Stimulated activated CD4-positive, alpha-beta T cell treated with anti-CD3 and anti-CD28 coated beads, Interleukin-2, amount 100 ng/mL, for 24 hours (primary cell): ENCODE measurements at places on chromosomes 3 and 15.

- no peak for DNase-seq
These were observed 11.4 kb downstream of the KLF15 start for GRCh38 chr3:126345641-126346460.

- no peak for DNase-seq
These were observed 695 bp downstream of the METTL6 start for GRCh38 chr3:15426579-15427118.

GRCh38 chr3:72388117-72388516, 460.1 kb downstream of the SHQ1 start:
- no peak for DNase-seq

DNA sequence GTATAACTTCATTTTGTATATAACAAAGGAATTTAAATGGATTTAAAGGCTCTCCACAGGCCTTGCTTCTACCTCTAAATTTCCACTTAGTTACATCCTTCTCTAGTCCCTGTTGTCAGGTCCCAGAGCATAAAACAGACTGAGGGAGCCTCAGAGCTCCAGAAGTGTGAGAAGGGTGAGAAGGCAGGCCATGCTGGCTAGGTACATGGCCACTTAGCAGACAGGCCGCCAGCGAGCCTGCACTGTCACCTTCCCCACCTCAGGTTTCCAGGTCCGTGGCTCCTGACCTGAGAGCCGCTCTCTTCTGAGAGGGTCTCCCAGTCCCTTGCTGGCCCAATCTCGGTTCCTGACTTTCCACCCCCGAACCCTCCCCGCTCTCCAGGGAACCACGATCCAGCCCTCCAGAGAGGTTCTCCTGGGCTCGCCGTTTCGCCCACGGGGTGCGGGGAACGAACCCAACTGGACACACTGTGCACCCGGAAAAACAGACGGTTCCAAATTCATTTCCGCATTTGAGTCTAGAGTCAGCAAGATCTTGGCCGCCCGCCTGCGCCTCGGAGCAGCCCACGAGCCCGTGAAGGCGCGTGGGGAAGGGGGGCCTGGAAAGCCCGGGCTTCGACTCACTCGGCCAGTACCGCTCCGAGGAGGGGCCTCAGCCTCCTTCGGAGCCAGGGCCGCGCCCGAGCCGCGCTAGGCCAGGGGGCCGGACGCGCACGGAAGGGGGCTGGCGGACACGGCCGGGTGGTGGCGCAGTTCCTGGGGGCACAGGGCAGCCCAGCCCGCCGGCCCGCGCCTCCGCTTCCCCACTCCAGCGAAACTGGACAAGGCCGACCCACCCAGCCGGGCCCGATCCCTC, 16.7 kb upstream of the SOX2 start:
- no peak for DNase-seq

DNA sequence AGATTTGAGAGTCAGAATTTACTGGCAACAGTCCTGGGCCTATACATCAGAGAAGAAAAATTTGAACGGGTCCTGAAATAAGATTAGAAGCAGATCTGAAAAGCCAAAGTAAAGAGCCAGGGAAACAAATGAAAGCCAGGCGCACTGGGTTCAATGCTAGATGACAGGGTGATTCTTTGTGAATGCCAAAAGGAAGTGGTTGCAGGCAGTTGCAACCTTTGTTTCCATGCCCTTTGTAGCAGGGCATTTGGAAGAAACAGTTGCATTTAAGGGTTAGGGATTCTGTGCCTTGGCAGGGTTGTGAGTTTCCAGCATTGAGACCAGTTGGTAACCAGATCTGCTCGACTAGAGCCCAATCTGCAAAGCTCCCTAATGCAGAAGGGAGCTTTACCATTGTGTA, 36.4 kb upstream of the MTHFS start:
- DNase-seq: no peak

- no peak for DNase-seq
These were observed 23.7 kb downstream of the FAM98B start for GRCh38 chr15:38477637-38478036.

DNA sequence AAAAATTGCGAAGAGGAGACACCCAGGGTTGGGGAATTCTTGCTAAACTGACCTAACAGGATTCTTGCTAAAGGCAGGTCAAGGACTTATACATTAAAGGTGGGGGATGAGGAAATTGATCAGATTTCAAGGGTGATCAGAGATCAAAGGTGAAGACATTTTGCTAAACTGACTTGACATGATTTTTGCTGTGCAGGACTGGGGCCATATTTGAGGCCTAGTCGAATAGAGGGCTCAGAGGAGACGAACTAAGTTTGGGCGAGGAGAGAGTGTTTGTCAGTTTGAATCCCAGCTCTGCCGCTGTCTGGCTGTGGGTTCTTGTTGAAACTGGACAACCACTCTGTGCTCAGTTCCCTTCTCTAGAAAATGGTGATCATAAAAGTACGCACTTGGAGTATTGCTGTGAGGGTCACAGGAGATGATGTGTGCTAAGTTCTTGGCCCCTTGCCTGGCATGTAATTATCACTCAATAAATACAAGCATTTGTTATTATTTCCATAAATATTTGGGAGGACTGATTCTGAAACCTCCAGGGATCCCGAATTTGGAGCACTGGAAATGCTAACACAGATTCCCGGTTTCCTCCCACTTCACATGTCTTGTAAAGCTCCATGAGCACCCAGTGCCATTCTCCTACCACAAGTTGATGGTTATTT, 364.8 kb upstream of the PROK2 start:
- DNase-seq: no peak

DNA sequence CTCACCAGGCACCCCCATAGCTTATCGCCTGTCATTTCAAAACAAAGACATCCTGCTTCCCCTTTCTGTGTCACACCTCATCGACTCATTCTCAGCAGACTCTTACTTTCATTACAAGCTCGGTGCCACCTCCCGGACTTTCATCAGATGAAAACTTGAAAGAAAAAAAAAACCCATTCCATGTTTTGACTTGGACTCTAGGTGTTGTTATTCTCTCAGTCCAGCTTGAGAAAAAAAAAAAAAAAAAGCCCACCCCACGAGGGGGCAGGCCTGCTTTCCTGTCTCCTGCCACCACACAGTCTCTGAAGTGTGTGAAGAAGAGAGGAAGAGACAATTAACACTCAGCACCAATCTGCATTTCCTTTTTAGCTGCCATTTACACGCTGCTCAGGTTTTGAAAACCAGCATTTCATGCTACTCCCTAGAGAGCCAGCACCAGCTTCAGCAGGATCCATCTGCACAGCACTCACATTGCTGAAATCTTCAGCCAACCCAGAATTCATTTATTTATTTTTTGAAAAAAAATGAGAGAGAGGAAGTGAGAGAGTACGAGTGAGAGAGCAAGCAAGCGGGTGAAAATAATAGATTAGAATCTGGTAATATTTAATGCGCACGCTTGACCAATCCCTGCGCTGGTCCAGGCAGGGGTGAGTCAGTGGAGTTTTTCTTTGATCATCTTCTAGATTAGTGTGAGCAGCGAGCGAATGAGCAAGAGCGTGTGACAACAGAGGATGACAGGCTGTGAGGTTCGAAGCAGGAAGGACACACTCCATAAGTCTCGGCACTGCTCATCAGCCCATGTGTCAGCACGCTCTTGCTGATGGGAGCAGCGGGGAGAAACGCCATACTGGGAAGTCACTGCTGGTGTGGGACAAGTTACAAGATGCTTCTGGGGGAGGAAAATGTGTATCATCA, 23.5 kb downstream of the ZNF80 start:
- DNase-seq: peak; percentile 69

DNA sequence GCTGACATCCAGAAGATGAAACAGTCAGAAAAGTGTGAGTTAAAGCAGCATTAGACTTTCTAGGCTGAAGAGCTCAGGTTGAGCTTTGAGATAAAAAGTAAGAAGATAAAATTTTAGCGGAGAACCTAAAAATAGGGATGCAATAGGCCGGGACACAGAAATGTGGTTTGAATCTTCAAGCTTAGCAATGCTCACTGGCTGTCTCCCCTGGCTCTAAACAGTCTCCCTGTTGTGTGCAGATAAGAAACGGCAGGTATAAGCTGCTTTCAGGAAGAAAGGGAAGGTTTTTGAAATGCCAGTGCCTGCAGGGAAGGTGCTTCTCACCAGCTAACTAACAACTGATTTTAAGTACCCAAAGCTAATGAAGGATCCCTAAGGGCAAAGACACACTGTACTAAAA, 718.7 kb upstream of the SGO1 start:
- DNase-seq: no peak

GRCh38 chr3:88334187-88334868, 184.6 kb downstream of the C3orf38 start:
- DNase-seq: no peak

- DNase-seq: peak; percentile 98
These were observed at the start of gene TLE3 for GRCh38 chr15:70097321-70098152. TLE3 (minus strand) TSS chr15:70097917; CDS start chr15:70096798, 1,119 bp downstream.

DNA sequence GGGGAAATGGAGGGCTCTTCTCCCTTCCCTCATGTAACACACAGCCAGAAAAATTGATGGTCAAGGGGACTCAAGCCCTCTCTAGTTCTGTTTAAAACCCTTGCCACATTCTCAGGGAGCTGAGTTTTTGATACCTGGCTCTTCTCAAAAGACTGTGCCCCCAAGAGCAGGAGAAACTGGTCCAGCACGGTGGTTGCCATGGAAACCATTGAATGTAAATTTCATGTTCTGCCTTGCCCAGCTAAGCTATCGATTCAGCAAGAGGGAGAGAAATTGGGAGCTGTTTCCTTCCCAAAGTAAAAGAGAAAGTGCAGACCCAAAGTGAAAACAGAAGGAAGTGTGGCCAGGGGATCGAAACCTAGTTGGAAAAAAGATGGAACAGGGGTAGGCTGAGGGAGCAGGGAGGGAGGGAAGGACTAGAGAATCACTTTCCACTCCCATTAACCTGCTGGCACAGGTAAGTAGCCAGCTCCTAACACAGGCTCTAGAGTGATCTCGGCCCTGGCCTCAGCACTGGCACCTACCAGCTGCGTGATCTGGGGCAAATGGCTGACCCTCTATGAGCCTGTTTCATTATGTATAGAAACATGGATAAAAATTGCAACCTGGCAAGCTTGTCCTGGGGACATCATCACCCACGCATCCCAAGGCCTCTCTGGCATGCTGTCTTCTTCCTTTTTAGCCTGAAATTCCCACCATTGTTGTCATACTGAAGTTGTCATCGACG, 140.9 kb downstream of the TPRA1 start:
- no peak for DNase-seq

GRCh38 chr3:146653978-146654377, 48.8 kb upstream of the PLSCR5 start:
- no peak for DNase-seq

DNA sequence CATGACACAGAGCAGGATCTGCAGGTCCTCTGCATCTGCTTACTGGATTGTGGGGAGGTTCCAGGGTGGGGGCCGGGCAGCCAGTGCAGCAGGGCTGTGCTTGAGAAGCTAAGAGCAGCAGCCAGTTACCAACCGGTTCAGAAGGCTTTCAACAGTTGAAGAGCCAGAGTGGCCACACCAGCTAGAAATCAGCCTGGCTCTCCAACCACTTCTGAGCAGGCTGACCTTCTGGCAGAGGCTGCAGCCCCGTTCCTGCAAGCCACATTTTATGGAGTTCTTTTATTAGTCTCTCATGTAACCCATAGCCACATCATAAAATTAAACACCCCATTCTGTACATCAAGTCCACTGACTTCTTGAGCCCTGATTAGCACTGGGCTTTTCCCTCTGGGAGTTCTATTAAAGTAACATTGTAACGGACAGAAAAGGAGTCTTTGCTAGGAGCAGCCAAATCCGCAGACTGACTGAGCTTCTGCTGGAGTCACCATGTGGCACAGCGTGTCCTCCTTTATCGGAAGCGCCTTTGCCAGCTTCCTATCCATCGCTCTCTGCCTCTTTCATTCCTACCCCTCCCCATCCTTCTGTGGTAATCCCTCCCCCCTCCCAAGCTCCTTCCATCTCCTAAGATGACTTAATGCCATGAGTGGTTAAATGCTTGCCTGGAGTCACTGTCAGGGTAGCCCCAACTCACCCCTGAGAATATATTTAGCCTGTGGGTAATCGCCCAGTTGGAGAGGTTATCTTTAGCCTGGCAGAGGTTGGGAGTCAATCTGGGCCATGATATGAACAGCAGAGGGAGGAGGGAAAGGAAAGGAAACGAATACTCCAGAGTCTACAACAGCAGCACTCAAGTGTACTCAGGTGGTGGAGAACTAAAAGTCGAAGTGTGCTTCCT, 138.5 kb upstream of the HES1 start:
- DNase-seq: no peak

GRCh38 chr3:120203016-120203415, 82.0 kb downstream of the GPR156 start:
- DNase-seq: no peak

DNA sequence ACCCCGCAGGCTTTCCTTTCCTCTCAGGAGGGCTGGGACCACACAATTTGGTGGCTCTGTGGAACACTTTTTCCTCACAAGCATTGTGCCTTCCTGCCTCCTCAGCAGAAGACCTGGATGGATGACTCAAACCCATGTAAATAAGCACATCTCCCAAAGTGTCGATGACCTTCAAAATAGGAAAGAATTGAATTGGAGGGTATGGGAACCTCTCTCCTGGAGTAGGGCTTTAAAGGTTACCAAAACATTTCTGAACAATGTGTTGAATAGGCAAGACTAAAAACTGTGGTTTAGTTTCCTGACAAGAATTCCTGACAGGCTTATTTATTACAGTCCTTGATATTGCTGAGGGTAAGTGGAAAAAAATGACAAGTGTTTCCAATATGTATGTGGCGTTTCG, 118.2 kb downstream of the ALDH1A2 start:
- no peak for DNase-seq

- no peak for DNase-seq
These were observed 275.4 kb downstream of the FOXP1 start for GRCh38 chr3:71307991-71308697.

- no peak for DNase-seq
These were observed 7.9 kb downstream of the HTR3D start for GRCh38 chr3:184039414-184039813.

DNA sequence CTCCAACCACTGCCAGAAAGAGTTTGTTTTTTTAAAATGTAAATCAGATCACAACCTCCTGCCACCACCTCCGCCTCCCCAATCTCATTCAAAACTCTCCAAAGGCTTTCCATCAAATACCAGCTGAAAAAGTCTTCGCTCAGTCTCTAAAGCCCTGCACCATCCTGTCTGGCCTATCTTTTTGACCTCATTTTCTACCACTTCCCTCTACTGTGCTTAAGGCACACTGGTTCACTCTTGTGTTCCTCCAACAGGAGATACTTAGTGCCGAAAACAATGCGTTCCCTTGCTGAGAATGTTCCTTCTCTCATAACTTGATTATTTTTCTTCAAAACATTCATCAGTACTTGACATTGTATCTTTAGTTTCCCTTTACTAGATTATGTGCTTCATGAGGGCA, 3.5 kb downstream of the BTBD1 start:
- no peak for DNase-seq

DNA sequence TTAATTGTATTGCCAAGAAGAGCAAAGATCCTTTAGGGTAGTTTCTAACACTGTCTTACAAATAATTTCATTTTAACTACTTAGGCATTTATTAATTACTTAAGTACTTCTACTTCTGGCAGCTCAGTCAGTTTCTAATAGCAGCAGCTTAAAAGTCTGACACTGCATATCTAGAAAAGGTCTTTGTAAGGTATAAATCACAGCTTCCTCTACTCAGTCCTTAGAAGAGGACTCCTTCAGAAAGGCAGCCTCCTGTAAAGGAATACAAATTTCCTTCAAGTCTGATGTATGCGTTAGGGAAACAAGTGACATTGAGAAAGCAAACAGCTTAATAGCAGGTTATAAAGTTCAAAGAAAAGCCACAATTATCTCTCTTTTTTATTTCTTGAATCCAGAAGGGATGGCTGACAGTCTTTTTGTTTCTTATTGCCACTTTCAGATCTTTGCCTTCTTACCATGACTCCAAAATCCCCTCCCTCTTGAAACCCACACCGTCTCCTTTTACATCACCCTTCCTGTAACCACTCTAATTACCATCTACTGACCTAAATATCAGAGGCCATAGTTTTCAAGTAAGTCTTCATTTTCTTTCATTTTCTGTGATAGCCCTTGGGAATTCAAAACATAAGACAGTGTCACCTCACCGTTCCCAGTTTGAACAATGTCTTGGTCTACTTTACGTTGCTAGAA, 109.5 kb downstream of the CGGBP1 start:
- no peak for DNase-seq
